PC-9 (cell line): ENCODE measurements at places on chromosomes 2 and 18. TPM values are rescaled to one million over a fixed set of nuclear protein-coding genes. Genes with fewer than 3 reads are reported as not detected.

DNA sequence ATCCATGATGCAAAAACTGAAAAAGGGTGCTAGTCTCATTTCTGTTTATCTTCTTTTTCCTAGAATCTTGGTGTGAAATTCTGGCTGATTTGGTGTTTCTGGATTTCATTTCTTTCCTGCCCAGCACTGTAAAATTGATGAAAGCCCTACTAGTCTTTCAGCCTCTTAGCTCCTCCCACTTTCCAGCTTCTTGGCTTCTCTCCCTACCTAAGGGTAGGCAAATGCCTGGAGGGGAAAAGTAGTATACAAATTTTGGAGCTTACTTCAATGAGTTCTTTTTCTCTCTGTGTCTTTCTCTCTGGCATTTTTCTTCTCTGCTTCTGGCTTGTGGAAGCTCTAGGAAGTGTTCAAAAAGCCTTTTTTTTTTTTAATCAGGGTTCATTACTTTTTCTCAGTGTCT lies 160.5 kb downstream of the XIRP2 start:
- no peak for DNase-seq

GTF2A1L gene
- not detected in 2 replicates for total RNA-seq

GRCh38 chr2:135563793-135564192 lies 32.5 kb downstream of the R3HDM1 start:
- no peak for DNase-seq

FOXI3 gene
- not detected in 2 replicates for total RNA-seq

CD8B2 gene
- total RNA-seq = not detected in 2 replicates

- DNase-seq = no peak
Observed at GRCh38 chr2:98355881-98356280, 9.6 kb downstream of the CNGA3 start.

- DNase-seq = no peak
Observed at GRCh38 chr2:196182439-196183171, 11.2 kb upstream of the STK17B start.

DNA sequence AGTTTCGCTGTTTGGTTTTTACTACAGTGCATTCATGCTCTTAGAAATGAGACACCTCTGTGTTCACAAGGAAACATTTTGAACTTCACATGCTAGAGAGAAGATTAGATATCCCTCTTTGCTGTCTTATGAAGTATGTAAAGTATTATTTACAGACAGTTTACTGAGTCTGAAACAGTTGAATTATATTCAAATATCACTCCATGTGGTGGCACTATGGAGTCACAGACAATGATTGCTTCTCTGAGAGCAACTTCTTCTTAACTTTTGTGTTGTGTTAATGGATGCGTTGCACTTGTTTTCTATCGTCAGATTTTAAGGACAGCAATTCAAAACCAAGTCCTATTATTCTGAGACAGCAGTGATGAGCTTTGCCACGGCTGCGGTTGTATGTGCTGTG lies 823.6 kb downstream of the GALR1 start:
- DNase-seq = no peak

DNA sequence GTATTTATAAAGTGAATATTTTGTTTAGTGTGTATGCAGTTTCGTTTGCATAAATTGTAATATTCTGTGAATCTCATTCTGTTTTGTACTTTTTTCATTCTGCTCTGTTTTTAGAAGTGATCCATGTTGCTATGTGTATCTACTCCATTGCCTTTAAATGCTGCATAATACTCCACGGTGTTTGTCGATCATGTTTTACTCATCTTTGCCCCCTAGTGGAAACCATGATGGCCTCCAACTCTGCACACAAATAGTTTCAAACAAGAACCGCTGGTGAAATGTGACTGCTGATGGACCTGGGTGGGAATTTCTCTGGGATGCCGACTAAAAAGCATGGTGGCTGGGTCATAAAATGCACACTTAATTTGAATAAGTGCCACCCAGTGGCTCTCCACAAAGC lies 32.0 kb upstream of the SKOR2 start:
- no peak for DNase-seq

DNA sequence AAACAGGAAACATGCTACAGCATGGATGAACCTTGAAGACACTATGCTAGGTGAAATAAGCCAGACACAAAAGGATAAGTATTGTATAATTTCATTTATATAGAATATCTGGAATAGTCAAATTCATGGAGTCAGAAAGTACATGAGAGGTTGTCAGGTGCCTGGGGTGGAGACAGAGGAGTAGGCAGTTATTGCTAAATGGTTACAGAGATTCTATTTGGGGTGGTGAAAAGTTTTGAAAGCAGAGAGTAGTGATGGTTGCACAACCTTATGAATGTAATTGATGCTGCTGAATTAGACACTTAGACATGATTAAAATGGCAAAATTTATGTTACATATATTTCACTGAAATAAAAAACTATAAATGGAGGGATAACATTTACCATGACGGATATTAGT lies 197.4 kb downstream of the VAPA start:
- DNase-seq = no peak

ATP6V1C2 gene
- total RNA-seq = not detected in 2 replicates

LRP1B gene
- 1.7 and 2.9 TPM in 2 replicates for total RNA-seq

GRCh38 chr2:141863964-141864363 lies 266.9 kb downstream of the LRP1B start:
- DNase-seq = no peak

MOCOS gene
- 22.7 and 30.4 TPM in 2 replicates for total RNA-seq

DNA sequence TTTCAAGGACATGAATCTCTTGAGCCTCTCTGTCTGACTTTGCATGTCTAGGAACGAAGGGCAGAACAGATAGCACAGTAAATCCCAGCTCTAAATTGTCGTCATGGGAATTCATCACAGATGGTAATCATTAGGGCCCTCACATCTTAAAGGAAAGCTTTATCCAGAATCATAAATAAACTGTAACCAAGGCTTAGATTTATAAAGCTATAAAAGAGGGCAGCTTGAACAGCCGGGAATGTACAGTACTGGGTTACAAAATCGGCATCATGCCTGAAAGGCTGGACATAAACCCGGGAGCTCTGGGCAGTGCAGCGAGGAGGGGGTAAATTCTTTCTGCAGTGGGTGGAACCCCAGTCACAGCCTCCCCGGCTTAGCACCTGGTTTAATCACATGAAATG lies 144.4 kb downstream of the GFPT1 start:
- no peak for DNase-seq

GRCh38 chr18:78192054-78192453 lies 787.6 kb upstream of the SALL3 start:
- DNase-seq = no peak

RIT2 gene
- total RNA-seq = not detected in 2 replicates

ALKAL2 gene
- not detected in 2 replicates for total RNA-seq

CD226 gene
- total RNA-seq = 0.13 TPM in 2 replicates
